ENCODE measurements at places on chromosomes 12 and 14.
A peak's percentile ranks its signal among the peaks of the same experiment; 100 is the strongest.

DNA sequence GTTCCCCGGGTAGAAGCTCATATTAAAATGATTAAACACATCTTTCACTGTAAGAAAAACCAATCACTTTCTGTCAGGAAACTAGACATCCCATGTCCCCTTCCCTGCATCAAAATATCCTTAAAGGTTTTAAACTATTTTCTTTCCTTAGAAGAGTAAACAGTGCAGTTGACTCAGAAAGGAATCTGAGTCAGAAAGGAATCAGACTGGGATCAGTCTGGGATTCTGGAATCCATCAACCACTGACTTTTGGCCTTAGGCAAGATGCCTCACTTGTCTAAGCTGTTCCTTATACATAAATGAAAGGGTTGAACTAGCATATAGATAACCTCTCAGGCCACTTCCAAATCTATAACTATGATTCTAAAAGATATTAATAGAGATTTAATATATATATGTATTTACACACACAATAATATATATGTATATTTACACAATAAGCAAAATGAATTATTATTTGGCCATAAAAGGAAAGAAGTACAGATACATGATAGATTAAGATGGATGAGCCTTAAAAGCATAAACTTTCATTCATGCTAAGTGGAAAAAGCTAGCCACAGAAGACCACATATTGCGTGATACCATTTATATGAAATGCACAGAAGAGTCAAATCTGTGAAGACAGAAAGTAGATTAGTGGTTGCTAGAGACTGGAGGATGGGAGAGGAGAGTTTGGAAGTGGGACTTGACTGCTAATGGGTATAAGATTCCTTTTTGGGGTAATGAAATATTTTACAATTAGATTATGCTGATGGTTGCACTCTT, 114.4 kb downstream of the SLC38A1 start:
- peak; percentile 81 for ATAC-seq

DNA sequence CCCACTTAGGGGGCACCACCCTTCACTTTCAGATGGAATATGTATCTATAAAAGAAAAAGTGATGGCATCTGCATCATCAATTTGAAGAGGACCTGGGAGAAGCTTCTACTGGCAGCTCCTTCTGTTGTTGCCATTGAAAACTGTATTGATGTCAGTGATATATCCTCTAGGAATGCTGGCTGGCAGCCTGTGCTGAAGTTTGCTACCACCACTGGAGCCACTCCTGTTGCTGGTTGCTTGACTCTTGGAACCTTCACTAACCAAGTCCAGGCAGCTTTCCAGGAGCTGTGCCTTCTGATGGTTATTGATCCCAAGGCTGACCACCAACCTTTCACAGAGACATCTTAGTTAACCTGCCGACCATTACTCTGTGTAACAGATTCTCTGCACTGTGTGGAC, 44.7 kb downstream of the RIMKLB start:
- peak; percentile 96 for ATAC-seq

DNA sequence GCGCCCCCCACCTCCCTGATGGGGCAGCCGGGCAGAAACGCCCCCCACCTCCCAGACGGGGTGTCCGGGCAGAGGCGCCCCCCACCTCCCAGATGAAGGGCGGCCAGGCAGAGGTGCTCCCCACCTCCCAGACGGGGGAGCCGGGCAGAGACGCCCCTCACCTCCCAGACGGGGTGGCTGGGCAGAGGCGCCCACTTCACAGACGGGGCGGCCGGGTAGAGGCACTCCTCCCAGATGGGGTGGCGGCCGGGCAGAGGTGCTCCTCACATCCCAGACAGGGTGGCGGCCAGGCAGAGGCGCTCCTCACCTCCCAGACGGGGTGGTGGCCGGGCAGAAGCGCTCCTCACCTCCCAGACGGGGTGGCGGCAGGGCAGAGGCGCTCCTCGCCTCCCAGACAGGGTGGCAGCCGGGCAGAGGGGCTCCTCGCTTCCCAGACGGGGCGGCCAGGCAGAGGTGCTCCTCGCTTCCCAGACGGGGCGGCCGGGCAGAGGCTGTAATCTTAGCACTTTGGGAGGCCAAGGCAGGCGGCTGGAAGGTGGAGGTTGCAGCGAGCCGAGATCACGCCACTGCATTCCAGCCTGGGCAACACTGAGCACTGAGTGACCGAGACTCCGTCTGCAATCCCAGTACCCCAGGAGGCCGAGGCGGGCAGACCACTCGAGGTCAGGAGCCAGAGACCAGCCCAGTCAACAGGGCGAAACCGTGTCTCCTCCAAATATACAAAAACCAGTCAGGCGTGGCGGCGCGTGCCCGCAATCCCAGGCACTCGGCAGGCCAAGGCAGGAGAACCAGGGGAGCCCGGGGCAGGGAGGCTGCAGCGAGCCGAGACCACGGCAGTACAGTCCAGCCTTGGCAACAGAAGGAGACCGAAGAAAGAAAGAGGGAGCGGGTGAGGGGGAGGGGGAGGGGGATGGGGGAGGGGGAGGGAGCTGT, 12.9 kb upstream of the PXN start:
- no peak for ATAC-seq

- ATAC-seq = peak; percentile 44
These were observed 499 bp downstream of the TOGARAM1 start for GRCh38 chr14:44962334-44963043.

GRCh38 chr12:48810903-48811431, 7.3 kb upstream of the CACNB3 start:
- no peak for ATAC-seq

Data from SK-N-SH treated with all-trans-retinoic acid at 6 μM for 48 hours (cell line).